ENCODE measurements at places on chromosomes 3 and 15.

DNA sequence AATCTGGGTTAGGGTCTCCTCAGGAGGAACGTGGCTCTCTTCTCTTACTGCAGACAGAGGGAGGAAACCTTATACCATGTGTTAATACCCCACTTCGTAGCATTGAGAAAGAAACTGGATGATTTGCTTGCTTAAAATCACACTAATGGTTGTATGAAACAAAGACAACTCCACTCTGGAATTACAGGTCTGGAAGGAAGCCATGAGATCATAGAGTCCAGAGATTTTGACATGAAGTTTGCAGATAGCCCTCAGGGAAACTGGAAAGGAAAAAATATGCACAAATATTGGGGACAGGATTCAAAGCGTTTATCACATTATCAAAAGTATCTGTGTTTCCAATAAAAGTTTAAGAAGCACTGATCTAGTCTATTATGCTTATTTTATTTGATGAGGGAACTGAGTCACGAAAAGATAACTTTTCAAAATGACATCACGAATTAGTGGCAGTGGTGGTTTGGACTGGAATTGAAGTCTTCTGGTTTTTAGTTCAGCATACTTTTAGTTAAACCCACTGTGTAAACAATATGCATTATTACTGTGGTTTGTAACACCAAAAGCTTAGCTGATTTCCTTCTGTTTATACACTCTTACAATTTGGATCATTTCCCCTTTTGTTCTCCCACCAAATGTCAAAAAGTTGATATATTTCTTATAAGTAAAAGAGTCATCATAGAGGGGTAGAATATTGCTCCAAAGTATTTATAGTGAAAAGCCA lies 16.8 kb downstream of the FGF7 start:
- no peak for DNase-seq

GRCh38 chr15:28101983-28102441 lies 2.9 kb upstream of the OCA2 start:
- DNase-seq: no peak

DNA sequence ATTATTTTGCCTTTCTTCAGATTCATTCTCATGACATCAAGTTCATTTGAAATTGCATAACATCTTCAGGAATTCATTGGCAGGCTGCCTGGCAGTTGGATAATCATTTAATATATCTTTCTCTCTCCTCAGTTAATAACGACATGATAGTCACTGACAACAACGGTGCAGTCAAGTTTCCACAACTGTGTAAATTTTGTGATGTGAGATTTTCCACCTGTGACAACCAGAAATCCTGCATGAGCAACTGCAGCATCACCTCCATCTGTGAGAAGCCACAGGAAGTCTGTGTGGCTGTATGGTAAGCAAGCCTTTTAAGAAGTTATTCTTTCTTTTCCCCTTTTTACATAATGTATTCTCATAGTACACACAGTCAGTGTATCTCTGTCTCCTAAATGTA lies 38.2 kb downstream of the TGFBR2 start:
- DNase-seq: peak; percentile 57

GRCh38 chr3:115788921-115789470 lies 165.7 kb downstream of the GAP43 start:
- DNase-seq: no peak

GRCh38 chr15:58793862-58794261 lies 22.8 kb downstream of the MINDY2 start:
- DNase-seq: no peak

- no peak for DNase-seq
Measured at GRCh38 chr3:63508305-63508704, 144.2 kb upstream of the SNTN start.

GRCh38 chr3:9863058-9863772 lies 16.8 kb downstream of the CIDEC start:
- DNase-seq: no peak

DNA sequence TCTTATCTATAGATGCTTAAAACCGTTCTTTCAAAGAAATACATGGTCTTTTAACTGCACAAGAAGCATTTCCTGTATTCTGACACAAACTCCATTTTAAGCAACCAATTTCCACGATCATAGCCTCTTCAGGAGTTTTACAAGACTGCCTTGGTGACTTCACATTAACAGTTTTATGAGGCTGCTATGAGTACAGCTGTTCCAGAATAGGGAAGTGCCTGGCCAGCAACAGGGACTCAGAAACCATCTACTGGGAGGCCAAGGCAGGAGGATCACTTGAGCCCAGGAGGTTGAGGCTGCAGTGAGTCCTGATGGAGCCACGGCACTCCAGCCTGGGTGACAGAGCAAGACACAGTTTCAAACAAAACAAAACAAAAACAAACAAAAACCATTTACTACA lies 78.4 kb downstream of the B3GNT5 start:
- DNase-seq: no peak

DNA sequence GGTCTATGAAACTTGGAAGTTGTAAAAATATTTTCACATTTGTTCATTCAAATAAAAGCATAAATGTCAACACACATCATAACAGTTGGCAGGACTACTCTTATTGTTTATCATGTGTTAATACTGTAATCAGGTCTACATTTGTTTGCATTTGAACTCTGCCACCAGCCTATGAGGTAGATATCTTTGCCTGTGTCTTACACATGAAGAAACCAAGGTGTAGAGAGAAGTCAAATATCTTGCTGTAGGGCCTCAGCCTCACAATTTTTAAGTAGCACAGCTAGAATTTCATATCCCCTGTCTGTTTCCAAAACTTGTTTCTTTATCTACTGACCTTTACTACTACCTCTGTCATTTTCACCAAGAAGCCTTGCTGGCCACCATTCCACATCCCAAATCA lies 161.9 kb downstream of the ZIC4 start:
- DNase-seq: no peak

DNA sequence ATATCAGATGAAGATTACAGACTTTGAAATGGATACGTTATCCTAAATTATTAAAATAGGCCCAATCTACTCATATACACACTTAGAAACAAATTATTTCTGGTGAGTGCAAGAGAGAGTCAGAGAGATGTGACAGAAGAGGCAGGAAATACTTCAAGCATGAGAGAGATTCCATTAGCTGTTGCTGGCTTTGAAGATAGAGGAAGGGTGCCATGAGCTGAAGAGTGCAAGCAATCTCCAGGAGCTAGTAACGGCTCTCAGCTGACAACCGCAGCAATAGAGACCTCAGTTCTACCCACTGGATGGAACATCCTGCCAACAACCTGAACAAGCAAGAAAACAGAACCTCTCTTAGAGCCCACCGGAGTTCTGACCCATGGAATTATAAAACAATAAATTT lies 270.7 kb upstream of the SLITRK3 start:
- no peak for DNase-seq

GRCh38 chr3:150169330-150169940 lies 198.7 kb upstream of the PFN2 start:
- no peak for DNase-seq

DNA sequence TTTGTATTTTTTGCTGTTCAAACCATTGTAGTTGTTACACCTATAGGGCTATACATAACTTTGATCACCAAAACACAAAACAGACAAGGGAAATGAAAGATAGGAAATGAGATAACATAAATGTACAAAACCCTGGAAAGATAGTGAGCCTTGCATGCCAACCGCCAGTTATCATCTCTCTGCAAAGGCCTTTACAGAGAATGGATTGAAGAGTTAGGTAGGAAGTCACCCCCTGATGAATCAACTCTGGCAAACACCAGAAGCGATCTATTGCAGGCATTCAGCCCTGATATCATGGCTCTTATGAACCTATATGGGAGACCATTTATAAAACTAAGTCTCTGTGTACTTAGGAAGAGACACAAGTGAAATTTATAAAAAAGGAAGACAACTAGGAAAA lies 588.0 kb downstream of the TUSC7 start:
- DNase-seq: no peak

- peak; percentile 52 for DNase-seq
Measured at GRCh38 chr15:57732526-57733331, 26.2 kb downstream of the POLR2M start.

- no peak for DNase-seq
Measured at GRCh38 chr15:63052961-63053698, 10.6 kb downstream of the TPM1 start.

- DNase-seq: no peak
Measured at GRCh38 chr3:72659596-72659995, 188.6 kb downstream of the SHQ1 start.

- no peak for DNase-seq
Measured at GRCh38 chr3:143343031-143343430, 223.5 kb downstream of the CHST2 start.

GRCh38 chr15:84874981-84875699 lies 9.3 kb upstream of the SLC28A1 start:
- no peak for DNase-seq

- no peak for DNase-seq
Measured at GRCh38 chr15:90619468-90619867, 89.7 kb downstream of the CRTC3 start.

DNA sequence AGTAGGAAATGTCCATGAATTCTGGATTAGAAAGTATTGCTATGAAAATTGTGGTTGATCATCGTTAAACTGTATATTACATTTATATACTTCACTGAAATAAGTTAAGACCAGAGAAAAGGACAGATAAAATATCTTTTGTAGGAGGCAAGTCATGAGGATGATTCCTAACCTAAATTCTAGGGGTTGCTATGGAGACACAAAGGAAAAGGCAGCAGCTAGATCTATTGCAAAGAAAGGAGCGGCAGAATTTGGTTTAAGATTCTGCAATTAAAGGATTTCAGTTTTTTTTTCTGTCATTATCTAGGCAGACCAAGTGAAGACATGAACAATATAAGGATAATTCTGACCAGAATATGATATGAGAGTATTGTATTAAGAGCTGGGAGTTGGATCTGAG lies 136.1 kb downstream of the CHL1 start:
- no peak for DNase-seq

DNA sequence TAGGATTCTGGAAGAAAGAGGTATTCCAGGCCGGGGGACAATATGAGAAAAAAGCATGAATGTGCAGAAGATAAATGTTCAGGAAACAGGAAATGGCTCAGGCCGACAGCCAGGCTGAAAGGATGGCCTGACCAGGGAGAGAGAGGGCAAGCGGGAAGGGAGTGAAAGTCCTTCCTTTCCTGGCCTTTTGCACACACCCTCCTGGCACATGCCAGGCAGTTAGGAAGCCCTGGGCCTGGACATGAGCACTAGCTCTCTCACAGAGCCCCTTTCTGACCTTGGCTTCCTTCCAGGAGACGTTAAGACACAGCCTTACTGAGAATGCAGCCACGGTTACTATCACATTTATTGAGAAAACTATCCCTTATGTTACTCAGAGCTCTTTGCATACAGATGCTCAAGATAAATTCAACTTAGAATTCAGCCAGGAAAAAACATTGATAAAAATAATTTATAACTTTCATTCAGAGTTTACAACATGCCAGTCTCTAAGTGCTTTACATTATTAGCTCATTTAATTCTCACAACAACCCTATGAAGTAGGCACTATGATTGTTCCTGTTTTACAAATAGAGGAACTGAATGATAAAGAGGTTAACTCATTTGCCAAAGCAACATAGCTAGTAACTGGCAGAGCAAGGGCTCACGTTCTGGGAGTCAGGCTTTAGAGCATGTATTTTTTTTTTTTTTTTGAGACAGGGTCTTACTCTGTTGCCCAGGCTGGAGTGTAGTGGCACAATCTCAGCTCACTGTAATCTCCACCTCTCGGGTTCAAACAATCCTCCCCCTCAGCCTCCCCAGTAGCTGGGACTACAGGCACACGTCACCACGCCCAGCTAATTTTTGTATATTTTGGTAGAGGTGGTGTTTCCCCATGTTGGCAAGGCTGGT lies 39.4 kb upstream of the SMAD3 start:
- no peak for DNase-seq

- DNase-seq: no peak
Measured at GRCh38 chr3:146177519-146177918, 16.5 kb upstream of the PLOD2 start.

DNA sequence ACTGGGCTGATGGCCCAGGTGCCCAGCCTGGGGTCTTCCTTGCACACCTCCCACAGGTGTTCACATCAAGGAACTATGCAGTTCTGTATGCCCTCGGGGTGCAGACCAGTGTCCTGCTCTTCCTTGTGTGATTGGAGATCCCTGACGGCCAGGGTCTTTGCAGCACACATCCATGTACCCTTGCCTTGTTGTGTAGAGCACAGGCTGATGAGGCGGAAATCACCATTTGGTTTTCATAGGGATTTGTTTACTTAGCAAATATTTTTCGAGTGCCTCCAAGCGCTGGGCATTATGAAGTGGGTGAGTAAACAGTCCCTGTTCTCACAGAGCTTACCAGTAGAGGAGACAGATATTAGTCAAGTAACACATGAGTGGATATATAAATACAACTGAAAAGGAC lies 209.3 kb upstream of the UMPS start:
- no peak for DNase-seq

DNA sequence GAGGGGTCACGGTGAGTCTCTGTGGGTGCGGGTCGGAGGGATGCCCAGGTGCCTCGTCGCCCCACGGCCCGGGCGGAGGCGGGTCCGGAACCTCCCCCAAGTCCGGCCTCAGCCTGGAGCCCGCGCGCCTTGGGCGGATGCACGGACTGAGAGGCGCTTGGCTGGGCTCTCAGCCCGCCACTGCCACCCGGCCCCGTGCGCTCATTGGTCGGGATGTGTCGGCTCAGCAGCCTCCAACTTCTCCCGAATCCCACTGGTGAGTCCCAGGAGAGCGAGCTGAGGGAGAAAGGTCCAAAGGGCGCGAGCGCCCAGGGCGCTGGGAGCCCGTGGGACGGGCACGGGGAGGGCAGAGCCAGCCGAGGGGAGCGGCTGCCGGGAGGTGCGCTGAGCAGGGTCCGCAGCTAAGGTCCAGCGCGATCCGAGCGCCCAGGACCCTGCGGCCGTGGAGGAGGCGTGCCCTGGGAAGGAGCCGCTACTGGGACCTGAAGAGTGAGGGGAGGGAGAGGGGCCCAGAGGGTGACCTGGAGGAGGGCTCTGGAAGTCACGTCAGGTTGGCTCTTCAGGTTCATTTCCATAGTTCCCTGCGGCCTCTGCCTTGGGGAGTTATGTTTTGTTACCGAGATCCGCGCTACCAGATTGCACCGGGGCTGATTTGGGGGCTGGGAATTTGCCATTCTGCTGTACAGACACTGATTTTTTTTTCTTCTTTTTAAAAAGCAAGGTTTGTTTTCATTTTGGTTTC lies at the start of gene MME:
TSS of gene MME (plus strand) at position 574 of the 742 bp plus-strand sequence. CDS start 3,849 bp downstream, outside the sequence.
- no peak for DNase-seq

Measured in CD4-positive, alpha-beta T cell treated with Interferon alpha-2 for 1 hour (primary cell).